Body of pancreas (tissue), 4 donors: ENCODE measurements at places on chromosomes 3 and 15. TPM values are rescaled to one million over a fixed set of nuclear protein-coding genes. Genes with fewer than 3 reads are reported as not detected.

GRCh38 chr3:56253941-56254665 is 214.2 kb downstream of the ERC2 start:
- H3K27me3 ChIP-seq, result no peaks in the 10 kb centered on the region
- DNase-seq, result no peak
- H3K4me3 ChIP-seq, result no peak overlapping the region
- no peaks in the 10 kb centered on the region for H3K4me1 ChIP-seq
- H3K27ac ChIP-seq, result no peak overlapping the region

ONECUT1 gene
- 68.0 TPM for total RNA-seq

DNA sequence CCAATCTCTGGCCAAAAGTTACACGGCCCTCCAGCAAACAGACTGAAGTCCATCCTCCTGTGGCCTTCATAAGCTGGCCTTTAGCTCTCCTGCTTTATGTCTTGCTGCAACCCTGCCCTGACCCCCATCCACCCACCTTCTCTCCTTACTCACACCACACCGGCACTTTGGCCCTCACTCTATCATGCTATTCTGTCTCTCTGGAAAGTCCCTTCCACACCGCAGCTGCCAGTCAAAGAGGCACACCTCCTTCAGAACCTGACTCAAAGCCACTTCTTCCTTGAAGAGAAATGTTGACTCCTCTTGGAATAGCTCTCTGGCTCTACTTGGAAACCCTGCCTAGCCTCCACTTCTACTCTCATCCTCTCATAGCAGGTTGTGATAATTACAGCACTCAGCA is 4.5 kb downstream of the GPR156 start:
- DNase-seq, result no peak
- H3K27me3 ChIP-seq, result peaks cover 4% of the 10 kb centered on the region
- peaks cover 9% of the 10 kb centered on the region for H3K4me1 ChIP-seq
- no peaks in the 10 kb centered on the region for H3K36me3 ChIP-seq
- no peak overlapping the region for H3K27ac ChIP-seq

GRCh38 chr15:69532856-69533255 is 80.2 kb downstream of the RPLP1 start:
- H3K4me1 ChIP-seq, result no peaks in the 10 kb centered on the region
- H3K4me3 ChIP-seq, result no peak overlapping the region
- H3K27ac ChIP-seq, result no peak overlapping the region
- H3K36me3 ChIP-seq, result no peaks in the 10 kb centered on the region
- DNase-seq, result no peak

GRCh38 chr15:80591471-80591870 is 103.6 kb upstream of the ABHD17C start:
- no peaks in the 10 kb centered on the region for H3K36me3 ChIP-seq
- no peak overlapping the region for H3K27ac ChIP-seq
- no peak for DNase-seq
- no peaks in the 10 kb centered on the region for H3K27me3 ChIP-seq
- H3K4me3 ChIP-seq, result no peak overlapping the region
- H3K4me1 ChIP-seq, result no peaks in the 10 kb centered on the region
